ENCODE measurements at places on chromosomes 12 and 14. TPM values are rescaled to one million over a fixed set of nuclear protein-coding genes. Genes with fewer than 3 reads are reported as not detected.

DNA sequence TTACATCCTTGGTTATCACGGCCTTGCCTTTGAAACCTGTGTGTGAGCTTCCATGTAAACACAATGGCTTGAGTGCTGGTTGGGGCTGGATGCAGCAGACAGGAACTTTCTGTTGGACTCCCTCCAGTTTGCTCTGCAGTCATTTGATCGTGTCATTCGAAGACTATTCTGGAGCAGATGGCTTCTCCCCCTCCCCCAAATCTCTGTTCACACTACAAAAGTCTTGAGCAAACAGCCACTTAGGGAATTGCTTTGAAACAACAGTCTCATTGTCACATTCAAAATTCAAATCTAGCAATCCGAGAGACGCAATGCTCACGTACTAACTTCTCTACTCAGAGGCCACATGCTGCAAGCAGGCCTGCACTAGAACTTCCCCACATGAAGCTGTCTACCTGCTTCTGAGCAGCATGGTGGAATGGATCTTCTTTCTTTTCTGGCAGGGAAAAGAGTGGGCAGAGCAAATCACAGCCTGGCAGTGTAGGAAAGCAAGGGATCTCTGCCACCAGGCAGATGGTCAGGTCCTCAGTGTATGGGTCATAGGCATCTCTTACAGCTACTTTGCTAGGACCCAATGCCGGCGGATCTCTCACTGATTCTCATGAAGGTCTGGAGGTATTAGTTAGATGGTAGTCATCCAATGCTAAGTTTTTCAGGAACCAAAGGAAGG, 214.2 kb downstream of the PPM1H start:
- no peak for DNase-seq

GRCh38 chr12:100267603-100268281, 765 bp downstream of the SCYL2 start:
- DNase-seq, result no peak

Gene MMP17
- 2.6 TPM for total RNA-seq

- DNase-seq, result no peak
These were observed 61.7 kb upstream of the C14orf180 start for GRCh38 chr14:104517867-104518266.

DNA sequence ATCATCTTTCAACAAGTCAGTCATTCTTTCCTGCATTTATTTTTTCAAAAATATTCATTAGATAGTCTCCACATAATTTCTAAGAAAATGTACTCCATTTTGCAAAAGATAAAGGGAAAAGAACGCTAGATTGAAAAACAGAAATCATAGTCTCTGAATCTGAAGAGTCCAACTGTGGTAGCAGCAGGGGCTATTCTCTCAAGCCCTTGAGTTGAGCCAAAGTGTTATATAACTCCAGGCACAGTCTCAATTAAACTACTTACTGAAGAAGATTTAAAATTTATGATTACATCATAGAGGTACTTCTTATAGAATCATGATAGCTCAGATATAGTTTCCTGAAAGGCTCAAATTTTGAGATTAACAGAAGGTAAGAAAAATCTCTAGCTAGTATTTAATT, 5.8 kb downstream of the LDHB start:
- DNase-seq, result no peak

Gene PKP2
- total RNA-seq, result 31.9 TPM

DNA sequence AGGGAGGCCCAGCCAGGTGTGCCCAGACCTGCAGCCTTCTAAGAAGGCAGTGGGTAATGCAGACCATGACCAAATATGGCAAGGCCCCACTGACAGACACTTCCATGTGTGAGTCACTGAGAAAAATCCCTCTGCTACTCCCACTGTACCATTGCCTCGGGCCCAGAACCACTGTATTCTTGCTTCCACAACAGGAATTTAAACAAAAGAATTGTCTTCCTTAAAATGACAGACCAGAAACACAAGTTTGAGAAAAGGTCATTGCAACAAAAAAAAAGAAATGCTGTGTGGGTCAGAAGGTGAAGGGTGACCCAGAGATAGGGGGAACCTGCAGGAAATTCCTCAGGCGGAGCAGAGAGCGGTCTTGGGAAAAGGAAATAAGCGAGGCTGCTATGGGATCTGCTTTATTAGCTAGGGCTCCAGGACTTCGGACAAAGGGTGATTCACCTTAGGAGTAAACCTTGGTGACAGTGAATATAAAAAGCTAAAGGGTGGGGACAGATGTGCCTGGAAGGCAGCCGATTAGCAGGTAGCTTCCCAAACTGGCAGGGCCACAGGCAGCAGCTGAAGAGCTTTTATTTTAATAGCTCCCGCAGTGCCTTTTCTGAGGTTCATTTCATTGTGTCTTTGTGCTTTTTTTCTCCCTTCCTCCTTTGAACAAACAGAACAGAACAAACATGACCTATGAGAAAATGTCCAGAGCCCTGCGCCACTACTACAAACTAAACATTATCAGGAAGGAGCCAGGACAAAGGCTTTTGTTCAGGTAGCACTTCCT, 185.3 kb upstream of the BCL2L14 start:
- DNase-seq, result peak; percentile 32

Gene KRT79
- total RNA-seq, result not detected

DNA sequence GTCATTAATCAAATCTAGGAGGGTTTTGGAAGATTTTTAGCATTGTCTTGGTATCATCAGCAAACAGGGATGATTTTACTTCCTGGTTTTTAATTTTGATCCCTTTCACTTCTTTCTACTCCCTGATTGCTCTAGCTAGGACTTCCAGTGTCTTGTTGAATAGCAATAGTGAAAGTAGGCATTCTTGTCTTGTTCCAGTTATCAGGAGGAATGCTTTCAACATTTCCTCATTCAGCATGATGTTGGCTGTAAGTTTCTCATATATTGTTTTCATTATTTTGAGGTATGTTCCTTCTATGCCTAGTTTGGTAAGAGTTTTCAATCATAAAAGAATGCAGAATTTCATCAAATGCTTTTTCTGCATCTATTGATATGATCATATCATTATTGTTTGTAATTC, 244.2 kb upstream of the CLEC14A start:
- DNase-seq, result no peak

DNA sequence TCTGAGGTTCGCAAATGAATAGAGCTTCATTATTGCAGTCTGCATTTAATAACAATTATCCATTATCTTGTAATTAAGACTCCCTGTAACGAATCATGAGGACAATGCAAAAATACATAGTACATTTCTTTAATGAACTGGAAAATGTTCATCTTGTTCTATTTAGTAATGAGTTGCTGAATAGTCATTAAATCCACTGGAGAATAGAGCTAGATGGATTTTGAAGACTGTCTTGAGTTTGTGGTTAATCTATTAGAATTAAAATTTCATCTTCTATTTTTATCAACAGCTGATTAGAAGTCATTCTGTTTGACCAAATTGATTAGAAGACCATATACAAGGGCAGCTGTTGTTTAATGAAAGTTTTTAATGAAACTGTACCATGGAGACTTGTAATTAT, 107.2 kb downstream of the DERA start:
- DNase-seq, result no peak

Gene HCAR1
- total RNA-seq, result not detected

DNA sequence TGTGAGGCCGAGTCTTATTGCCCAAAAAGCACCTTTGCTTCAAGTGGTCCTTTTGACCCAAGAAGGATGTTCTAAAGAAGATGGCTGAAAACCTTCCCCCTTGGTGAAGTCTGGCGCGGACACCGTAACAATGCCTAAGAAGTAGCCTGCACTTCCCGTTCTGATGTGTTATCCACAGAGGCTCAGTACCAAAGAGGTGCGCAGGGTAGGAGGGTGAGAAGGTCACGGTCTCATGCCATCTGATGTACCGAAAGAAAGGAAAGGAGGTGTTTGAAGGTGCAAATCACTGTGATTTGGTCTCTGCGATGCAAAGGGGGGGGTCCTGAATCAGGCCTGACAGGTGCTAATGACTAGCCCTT, 9.9 kb downstream of the PEBP1 start:
- no peak for DNase-seq

DNA sequence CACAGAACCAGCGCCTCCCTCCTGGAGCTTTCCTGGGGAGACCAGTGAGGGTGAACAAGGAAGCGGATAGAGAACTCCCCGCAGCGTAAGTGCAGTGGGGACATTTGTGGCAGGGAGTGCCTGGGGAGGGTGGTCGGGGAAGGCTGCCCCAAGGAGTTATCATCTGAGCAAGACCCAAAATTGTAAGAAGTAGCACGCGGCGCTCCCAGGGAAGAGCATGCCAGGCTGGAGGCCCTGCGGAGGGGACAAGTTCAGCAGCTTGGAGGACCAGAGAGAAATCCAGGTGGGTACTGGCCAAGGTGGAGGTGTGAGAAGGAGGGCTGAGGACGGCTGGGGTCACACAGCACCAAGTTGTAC, 46.2 kb upstream of the RIMBP2 start:
- no peak for DNase-seq

Gene GARIN6
- not detected for total RNA-seq

GRCh38 chr12:7017870-7018349, 366 bp downstream of the LPCAT3 start:
- DNase-seq, result no peak

GRCh38 chr12:60114169-60114568, 518.3 kb downstream of the SLC16A7 start:
- DNase-seq, result no peak

Gene NXPH4
- 2.9 TPM for total RNA-seq

Gene BCL2L14
- total RNA-seq, result 6.3 TPM

DNA sequence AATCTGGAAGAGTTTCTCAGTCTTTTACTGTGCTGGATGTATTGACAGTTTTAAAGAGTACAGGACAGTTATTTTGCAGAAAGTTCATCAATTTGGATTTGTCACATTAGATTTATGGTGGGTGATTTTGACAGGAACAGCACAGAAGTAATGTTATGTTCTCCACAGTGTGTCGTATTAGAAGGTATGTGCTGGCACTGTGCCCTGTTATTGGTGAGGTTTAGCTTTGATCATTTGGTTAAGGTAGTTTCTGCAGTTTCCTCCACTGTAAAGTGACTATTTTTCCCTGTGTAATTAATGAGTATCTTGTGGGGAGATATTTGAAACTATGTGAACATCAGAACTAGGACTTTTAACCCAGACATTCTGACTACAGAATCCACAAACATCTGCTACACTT, 308.5 kb upstream of the TBX3 start:
- DNase-seq, result no peak

Gene TAS2R43
- 8.6 TPM for total RNA-seq

Gene LTB4R2
- total RNA-seq, result 10.9 TPM

Gene KRT71
- not detected for total RNA-seq

Gene CLIP1
- total RNA-seq, result 41.2 TPM

DNA sequence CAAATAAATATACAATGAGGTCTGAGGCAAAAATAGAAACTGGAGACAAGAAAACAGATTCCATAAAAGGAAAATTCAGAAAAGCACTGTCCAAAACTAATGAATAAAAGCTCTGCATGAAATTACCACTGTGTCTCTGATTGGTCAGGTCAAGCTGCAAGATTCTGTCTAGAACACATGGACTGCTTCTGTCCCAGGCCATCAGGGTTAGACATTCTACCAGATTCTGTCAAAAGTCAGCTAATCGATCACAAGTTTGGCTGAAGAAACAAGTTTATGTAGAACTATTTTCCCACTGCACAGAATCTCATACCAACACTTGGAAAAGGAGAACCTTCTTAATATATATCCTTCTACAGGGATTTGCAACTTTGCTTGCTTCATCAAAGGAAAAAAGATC, 223.0 kb downstream of the ITPR2 start:
- no peak for DNase-seq

- no peak for DNase-seq
These were observed 165.8 kb downstream of the TMTC2 start for GRCh38 chr12:82852529-82852928.
